ENCODE measurements at places on chromosomes 12 and 14.

DNA sequence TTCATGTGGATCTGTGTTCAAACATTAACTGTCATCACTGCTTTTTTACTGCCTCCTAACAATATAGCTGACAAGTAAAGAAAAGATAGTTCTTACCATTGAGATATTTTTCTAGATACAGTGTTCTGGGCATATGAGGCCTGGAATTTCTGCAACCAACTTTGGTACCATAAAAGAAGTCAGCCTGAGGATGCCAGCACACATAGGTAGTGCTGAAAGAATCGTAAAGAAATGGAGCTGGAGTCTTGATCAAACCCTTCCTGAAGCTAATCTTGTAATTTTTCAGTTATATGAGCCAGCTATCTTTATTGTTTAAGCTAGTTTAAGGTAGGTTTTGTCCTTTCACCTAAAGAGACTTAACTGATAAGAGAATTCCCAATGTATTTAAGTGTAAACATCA is 11.3 kb downstream of the ERG28 start:
- no peak for DNase-seq

DNA sequence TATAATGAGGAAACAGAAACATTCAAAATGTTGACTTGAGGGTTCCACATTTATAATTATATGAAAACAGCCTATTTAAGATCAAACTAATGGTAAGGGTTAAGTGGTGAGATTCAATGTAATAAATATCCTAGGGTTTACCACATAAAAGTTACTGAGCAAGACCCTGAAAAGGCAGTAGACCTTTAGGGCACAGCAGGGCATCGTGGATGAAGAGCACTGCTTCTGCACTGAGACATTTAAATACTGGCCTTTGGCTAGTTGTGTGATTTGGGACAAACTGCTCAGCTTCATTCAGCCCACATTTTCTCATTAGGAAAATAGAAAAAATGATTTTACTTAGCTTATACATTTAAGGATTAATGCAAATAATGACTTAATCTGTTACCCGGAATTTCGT is 42.0 kb downstream of the CNTN1 start:
- DNase-seq, result no peak

DNA sequence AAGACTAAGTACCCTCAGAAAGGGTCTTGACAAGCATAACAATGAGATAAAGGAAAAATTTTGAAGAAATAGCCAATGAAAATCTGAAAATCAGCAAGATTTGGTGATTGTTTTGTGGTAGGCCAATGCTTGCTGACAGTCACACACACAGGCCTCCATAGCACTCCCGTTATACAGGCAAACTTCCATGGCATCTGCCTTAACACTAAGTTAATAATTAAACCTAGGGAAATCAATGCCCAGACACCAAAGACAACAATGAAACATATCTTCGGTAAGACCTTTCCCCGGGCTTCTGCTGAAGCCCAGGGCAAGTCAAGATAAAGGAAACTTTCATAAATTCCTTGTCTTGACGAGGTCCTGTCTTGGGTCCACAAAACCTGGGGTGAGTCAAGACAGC is 18.6 kb upstream of the RERGL start:
- DNase-seq, result no peak

GRCh38 chr12:68912916-68913315 is 20.1 kb downstream of the CPM start:
- no peak for DNase-seq

DNA sequence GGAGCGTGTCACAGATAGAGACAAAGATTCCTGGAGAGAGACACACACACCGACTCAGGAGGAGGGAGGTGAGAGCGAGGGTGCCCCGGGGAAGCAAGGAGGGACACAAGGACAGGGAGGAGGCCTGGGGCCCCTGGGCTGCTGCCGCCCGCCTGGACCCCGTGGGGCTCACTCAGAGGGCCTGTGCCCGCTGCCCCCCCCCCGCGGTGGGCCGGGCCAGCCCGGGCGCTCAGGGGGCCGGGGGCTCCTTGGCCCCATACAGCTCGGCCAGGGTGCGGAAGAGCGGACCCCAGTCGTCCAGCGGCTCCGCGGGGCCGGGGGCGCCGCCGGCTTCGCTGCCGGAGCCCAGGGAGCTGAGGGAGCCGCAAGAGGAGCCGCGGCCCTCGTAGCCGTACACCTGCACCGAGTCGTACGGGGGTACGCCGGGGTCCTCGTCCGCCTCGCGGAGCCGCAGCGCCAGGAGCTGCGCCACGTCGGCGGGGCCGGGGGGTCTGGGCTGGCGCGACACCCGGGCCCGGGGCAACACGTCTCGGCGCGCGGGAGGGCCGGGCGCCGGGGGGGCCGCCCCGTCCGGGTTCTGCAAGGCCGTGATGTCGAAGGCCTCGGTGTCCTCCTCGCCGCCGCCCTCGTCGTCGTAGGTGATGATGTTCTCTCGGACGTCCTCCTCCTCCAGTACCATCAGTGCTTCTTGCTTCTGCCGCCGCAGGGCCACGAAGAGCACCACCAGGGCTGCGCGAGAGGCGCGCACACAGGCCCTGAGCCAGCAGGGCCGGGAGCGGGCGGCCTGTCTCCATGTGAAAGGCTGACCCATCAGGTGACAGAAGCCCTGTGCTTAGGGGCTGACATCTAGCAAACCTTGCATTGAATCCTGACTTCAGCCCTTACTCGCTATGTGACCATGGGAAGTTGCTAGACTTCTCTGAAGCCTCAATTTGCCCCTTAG is 6.0 kb downstream of the PSMB11 start:
- no peak for DNase-seq

DNA sequence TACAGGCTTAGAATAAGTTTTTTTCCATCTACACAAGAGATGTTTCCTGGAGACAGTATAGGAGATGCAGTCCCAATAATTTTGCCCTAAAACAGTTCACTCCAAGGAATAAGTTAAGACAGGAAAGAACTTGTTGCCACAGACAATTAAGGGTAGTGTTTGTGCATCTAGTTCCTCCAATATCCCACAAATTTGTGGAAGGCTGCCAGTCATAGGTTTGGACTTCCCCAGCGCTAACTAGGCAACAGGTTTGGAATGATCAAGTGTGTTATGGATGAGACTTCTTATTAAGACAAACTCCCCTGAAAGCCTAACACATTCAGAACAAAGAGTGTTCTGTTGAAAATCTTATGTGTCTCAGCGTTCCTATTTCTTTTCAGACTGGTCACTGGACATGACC is 611.0 kb downstream of the CCER1 start:
- no peak for DNase-seq

DNA sequence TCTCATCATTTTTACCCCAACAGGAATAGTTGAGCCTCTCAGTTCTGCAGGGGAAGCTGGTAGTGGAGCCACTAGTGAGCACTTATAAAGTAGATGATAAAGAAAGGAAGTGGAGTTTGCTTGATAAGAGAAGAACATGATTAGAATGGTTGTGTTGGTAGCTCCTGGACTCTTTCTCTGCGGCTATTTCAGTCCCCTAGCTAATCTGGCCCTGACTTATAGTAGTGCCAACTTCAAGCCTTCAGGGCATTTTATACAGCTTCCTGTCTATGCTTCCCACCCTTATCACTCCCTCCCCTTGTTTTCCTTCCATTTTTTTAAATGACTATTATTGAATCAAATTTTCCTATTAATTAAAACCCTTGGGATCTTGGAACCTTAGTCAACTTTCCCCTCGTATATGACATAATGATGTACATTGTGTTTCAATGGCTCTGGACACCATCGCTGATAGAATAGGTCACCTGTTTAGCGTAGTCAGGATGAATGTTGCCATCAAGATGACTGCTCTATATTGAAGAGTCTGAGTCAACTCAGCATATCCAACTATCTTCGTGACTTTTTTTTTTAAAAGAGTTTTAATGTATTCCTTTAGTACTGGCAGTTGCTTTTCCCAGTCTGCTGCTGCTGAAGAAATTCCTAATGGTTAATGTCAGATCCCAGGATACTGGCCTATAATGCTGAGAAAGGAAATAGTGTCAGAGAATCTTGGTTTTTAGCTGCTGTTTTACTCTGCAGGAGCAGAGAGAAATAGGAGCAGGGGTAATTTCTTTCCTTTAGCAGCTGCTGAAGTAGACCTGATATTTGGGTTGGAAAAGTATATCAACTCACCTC is 16.2 kb upstream of the PCNX1 start:
- no peak for DNase-seq

GRCh38 chr12:96774496-96775256 is 132.4 kb upstream of the NEDD1 start:
- DNase-seq, result peak; percentile 27

- DNase-seq, result no peak
Observed at GRCh38 chr12:26150736-26151450, 26.1 kb upstream of the BHLHE41 start.

GRCh38 chr12:132827763-132828703 is 636 bp downstream of the GOLGA3 start:
- DNase-seq, result peak; percentile 37
